ENCODE measurements at places on chromosomes 16 and 17. TPM values are rescaled to one million over a fixed set of nuclear protein-coding genes. Genes with fewer than 3 reads are reported as not detected.

MFAP4 gene
- not detected for total RNA-seq

KRT28 gene
- not detected for total RNA-seq

MARF1 gene
- total RNA-seq, result 11.2 TPM

TIMP2 gene
- total RNA-seq, result 3.3 TPM

Data from hair follicular keratinocyte (primary cell).